ENCODE measurements at places on chromosomes 2 and 18.

- no peak for DNase-seq
Measured at GRCh38 chr2:79715338-79715737, 202.5 kb downstream of the CTNNA2 start.

DNA sequence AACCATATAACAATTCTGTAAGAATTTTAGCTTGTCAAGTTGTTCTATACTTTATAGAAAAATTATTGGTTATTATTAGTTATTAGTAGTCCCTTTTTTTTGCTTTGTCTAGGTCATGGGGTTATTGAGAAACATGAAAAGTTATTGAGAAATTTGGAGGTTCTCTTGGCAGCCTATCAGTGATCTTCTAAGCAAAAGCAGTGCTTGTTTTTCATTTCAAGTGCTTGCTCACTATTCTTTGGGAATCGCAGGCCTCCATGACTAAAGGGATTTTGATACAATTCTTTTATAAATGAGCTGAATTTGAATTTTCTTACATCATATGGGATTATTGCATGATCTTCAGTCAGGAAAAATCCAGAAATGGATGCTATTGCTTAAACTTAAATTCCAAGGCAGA lies 25.8 kb downstream of the PLEKHA3 start:
- DNase-seq, result no peak

- no peak for DNase-seq
Measured at GRCh38 chr2:220460257-220460985, 833.0 kb downstream of the SLC4A3 start.

- DNase-seq, result no peak
Measured at GRCh38 chr2:183224948-183225347, 100.7 kb downstream of the NUP35 start.

GRCh38 chr2:68088940-68089339 lies 26.1 kb upstream of the C1D start:
- DNase-seq, result no peak

GRCh38 chr18:10450986-10451385 lies 3.4 kb upstream of the APCDD1 start:
- DNase-seq, result no peak

- DNase-seq, result no peak
Measured at GRCh38 chr18:10418836-10419235, 35.6 kb upstream of the APCDD1 start.

- DNase-seq, result no peak
Measured at GRCh38 chr18:25467226-25467987, 115.4 kb upstream of the ZNF521 start.

DNA sequence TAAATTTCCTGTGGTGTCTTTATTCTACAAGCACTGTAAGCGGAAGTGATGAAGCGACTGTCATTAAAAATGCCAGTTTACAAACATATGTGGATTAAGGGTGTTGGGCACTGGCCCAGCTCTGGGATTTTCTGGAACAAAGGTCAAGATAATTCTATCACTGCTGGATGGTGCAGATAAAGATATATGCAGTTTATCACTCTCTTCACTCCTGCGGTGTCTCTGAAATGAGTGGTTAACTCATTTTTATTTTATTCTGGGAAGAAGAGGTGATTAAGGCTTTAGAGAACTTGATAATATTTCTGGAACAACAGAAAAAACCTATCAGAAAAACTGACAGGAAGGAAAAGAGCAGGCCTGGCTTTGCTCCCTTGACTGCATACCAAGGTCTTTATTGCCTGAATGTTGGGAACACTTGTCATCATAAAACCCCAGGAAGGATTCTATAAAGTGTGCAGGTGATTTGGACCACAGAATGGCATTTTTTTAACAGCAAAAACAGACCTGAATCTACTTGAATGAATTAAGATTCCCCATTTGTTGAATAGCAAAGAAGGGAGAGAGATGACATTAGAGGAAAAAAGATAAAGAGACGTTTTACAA lies 32.4 kb downstream of the ABCB11 start:
- no peak for DNase-seq

DNA sequence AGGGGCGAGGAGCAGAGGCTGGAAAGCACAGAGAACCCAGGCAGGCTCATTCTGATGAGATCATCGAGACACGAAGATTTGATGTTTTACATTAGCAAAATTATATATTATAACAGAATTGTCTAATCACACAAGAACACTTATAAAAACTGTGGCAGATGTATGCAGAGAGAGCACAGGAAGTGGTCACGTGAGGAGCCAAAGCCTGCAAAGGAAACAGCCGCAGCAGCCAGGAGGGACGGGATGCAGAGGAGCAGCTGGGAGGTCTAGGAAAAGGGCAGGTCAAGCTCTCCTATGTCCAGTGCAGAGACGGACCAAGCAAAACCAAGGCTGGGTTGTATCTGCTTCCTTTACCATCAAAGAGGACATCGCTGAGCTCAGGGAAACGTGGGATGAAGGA lies 355.1 kb upstream of the MYT1L start:
- no peak for DNase-seq

DNA sequence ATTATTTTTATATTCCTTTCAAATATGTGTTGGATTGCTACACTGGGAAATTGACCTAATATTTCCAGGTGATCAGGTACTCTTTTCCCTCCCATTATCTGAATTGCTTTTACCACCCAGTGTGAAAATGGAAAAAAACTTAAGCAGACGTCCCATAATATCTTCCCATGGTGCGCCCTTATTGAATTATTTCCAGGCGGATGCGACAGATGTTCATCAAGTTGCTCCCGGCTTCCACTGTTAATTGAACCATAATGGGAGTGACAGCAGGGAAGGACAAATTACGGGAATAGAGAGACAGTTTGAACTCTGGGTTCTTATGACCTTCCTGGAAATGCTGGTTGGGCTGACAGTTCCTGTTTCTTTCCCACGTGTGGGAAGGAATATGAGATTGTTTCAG lies 93.3 kb downstream of the THSD7B start:
- DNase-seq, result no peak

GRCh38 chr2:238839428-238839827 lies 8.5 kb upstream of the TWIST2 start:
- no peak for DNase-seq

- no peak for DNase-seq
Measured at GRCh38 chr2:43329637-43330036, 103.2 kb upstream of the ZFP36L2 start.

- DNase-seq, result no peak
Measured at GRCh38 chr2:113032737-113033136, 19.9 kb downstream of the IL36B start.

- DNase-seq, result no peak
Measured at GRCh38 chr2:173087214-173087581, 11.6 kb downstream of the MAP3K20 start.

DNA sequence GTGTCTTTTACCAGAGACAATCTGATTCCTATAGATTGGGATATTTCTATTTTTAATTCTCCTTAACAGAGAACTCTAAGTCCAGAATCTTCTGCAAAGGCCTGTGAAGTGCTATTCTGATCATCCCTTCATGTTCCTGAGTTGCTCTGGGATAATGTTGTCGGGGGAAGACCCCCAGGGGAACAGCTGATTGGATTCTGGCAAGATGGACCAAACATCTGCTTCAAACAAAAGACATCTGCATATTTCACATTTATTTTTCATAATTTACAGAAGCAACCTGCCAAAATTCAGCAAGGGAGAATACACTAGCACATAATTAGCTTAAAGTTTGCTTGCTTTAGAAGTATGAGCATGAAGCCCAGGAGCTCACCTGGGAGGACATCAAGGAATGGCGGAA lies 116.0 kb upstream of the ETAA1 start:
- no peak for DNase-seq

DNA sequence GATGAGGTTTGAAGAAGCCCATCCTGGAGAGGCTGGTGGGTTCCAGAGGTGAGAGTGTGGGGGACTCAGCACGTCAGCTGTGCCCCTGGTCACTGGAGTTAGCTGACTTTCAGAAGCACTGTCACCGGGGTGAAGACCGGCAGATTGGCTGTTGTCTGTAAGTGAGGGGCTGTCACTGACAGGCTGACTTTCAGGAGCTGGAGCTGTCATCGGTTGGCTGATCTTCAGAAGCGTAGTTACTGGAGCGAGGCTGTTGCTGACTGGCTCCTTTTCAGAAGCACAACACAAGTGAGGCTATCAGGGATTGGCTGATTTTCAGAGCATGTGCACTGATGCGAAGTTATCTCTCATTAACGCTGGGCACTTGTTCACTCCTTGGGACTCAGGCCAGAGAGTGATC lies 738.4 kb upstream of the ID2 start:
- no peak for DNase-seq

- no peak for DNase-seq
Measured at GRCh38 chr18:25279961-25280360, 72.0 kb downstream of the ZNF521 start.

DNA sequence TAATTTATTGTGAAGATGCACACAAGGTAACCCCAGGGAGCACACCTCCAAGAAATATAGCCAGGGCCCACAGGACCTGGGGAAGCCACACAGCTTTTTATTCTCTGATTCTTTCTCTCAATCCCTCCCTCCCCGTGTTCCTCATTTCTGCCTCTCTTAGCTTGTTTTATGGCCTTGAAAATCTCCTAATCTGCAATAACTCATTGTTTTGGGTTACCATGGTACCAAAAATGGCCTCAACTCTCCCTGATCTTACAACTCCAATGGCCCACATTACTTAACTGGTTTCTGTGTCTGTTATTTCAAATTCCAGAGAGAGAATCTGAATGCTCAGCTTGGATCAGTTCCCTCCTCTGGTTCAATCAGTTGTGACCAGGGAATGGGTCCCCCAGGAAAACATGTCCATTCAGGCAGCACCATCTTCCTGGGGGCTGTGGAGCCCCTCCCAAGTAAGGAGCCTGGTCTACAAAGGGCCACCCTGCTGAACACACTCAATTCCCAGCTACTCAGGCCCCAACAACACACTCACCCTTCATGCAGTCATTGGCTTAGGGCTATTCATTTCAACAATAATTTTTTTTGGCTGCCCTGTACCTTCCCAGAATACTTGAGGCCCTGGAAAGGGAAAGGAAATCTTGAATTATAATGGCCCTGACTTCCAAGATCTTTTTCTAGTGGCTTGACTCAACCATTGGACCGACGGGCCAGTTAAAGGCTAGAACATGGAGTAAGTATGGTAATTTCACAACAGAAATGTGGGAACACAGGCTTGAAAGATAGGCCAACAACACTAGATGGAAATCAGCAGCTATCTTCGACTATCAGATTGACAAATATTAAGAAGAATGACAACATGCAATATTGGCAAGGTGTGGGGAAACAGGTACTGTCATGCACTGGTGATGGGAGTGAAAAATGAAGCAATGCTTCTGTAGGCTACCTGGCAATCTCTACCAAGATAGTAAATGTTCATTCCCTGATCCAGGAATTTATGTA lies 41.6 kb upstream of the ST3GAL5 start:
- no peak for DNase-seq

- DNase-seq, result no peak
Measured at GRCh38 chr2:28469947-28470535, 25.8 kb upstream of the PLB1 start.

DNA sequence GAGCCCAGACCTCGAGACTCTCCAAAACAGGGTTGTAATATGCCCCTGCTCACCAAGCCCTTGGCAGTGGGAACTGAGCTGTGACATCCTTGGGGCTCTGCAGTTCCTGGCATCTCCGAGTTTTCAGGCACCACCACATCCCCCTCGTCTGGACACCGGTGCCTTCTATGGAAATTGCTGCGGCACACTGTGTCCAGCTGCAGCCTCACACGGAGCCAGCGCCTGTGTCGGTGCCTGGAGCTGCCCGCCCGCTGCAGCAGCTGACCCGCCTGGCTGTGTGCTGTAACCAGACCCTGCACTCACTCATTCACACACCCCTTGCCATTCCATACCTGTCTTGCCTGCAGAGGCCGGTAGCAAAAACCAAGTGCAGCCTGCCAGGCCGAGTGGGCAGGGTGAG lies 11.8 kb downstream of the IWS1 start:
- no peak for DNase-seq

GRCh38 chr2:131031875-131032274 lies 61.4 kb downstream of the FAM168B start:
- DNase-seq, result no peak

DNA sequence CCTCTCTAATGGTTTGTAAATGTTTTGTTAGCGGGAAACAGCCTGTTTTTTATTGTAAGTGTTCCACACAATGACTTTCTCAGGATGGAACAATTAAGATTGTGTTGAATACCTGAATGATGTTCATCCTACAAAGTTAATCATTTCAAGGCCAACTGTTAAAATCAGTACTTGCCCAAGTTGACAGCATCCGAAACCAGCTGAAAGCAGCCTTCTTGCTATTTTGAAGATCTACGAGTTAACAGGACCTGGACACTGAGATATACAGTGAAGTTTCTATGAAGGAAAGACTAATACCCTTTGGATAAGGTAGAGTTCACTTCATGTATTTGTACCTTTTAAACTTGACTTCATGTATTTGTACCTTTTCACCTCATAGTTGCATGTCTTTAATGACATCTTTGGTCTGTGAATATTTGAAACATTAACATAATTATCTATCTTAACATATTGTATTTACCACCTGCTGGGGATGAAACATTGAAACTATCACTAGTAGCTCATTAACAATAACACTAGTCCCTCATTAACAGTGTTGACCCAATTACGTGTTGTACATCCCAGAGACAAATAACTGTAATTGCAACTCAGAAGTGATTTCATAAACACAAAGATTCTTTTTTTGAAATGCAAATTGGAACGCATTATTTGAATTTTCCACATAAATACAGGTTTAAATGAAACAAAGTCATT lies 556.0 kb upstream of the MEX3C start:
- DNase-seq, result no peak

- DNase-seq, result no peak
Measured at GRCh38 chr18:69787825-69788547, 159.7 kb downstream of the CD226 start.

DNA sequence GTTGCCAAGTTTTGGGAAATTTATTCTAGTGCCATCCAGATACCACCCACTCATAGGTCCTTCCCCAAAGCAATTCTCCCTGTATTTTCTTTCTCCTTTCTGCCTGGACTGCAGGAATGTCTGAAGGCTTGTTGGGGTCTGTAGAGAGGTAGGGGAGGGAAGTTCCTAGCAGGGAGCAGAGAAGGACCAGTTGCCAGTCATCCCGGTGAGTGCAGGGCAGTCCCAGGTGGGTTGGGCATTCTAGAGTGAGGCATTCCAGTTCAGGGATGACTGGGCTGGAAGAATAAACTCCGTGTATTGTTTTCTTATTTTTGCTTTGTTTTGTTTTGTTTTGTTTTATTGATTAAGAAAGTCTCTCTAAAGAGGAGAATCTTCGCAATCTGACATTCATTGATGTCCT lies 58.1 kb downstream of the SPATS2L start:
- no peak for DNase-seq

- DNase-seq, result peak; percentile 90
Measured at GRCh38 chr2:203656522-203657287, 49.7 kb upstream of the CD28 start.

GRCh38 chr18:21439431-21439846 lies 161.1 kb downstream of the ESCO1 start:
- DNase-seq, result no peak

- no peak for DNase-seq
Measured at GRCh38 chr2:18750672-18751554, 161.5 kb upstream of the NT5C1B start.

- no peak for DNase-seq
Measured at GRCh38 chr2:45169339-45170190, 160.3 kb upstream of the SIX2 start.

GRCh38 chr2:20362701-20363435 lies 12.2 kb upstream of the PUM2 start:
- DNase-seq, result no peak

Measured in Jurkat, Clone E6-1 (cell line).